ENCODE measurements at places on chromosomes 12 and 14. TPM values are rescaled to one million over a fixed set of nuclear protein-coding genes. Genes with fewer than 3 reads are reported as not detected.
A peak's percentile ranks its signal among the peaks of the same experiment; 100 is the strongest.

DNA sequence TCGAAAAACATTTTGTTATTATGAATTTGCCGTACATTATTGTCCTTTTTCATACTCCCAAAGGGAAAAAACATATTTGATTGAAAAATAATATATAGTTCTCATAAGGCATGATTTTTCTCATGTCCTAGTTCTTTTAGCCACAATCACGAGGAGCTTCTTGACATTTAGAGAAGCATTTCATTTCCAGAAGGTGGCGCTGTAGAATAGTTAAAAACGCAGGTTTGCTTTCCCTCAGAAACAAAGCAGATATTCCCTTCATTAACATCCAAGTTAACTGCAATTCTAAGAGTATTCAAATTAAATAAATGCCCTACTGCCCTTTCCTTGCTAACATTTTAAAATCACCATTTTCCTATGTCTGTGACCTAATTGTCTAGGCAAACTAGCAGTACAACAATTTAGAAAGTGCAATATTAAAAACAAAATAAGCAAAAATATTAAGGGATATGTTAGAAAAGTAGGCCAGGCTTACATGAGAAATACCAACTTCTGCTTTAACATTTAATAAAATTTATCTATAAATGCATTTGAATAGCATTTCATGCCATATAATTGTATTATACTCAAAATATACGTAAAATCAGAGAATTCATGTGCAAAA, 10.9 kb upstream of the PIK3C2G start:
- no peak overlapping the region for H3K4me3 ChIP-seq
- H3K36me3 ChIP-seq, result no peaks in the 10 kb centered on the region
- H3K27ac ChIP-seq, result no peak overlapping the region
- no peaks in the 10 kb centered on the region for H3K27me3 ChIP-seq
- H3K4me1 ChIP-seq, result no peaks in the 10 kb centered on the region

DNA sequence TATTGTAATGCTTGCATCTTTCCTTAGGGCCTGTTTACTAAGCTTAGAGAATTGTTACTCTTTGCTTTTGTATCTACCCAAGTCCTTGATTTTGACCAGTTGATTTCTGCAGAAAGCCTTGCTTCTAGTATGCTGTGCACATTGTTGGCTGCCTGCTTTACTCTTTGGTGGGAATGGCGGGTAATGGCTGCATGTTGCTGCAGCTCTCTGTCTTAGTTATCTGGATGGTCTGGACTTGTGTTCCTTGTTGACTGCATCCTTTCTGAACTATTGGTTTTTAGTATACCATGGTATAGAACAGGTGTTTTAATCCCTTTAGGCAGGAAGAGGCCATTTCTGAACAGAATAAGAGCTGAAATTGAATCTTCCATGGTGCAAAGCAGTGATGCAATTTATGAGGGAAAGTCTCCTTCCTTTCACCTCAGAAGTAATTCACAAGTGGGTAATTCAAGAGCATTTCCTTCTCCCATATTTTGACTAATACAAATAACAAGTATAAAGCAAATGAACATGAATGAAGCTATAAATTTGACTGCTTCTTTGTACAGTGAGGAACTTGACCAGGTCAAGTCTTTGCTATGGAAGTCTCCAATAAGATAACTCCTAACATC, 466.4 kb downstream of the NPAS3 start:
- no peaks in the 10 kb centered on the region for H3K4me1 ChIP-seq
- no peak for DNase-seq
- H3K27ac ChIP-seq, result no peak overlapping the region
- no peaks in the 10 kb centered on the region for H3K27me3 ChIP-seq

EIF2S3B gene
- 0.84 TPM for total RNA-seq

SDS gene
- 1.5 TPM for total RNA-seq

DNA sequence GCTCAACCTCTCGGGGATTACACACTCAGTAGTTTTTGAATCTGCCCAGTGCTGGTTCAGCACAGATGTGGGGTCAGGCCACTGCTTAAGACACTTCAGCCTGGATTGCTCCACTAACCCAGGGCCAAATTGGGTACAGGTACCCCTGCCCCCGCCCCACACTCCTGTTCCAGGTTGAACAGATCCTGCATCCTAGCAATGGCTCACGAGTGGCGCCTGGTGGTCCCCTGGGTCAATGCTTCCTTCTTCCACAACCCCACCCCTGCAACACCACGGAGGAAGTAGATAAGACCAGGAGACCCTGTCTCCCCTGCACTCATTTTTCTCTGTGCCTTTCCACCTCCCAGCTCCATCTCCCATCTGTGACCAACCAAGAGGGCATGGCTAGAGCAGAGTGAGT, 108.4 kb downstream of the ESRRB start:
- no peak overlapping the region for H3K4me3 ChIP-seq
- H3K27me3 ChIP-seq, result no peaks in the 10 kb centered on the region
- no peak for DNase-seq
- no peaks in the 10 kb centered on the region for H3K4me1 ChIP-seq
- no peak overlapping the region for H3K27ac ChIP-seq

KRT74 gene
- total RNA-seq, result not detected

- peaks cover 7% of the 10 kb centered on the region for H3K4me1 ChIP-seq
- H3K36me3 ChIP-seq, result peaks cover 14% of the 10 kb centered on the region
- peak overlapping the region; percentile 92 for H3K27ac ChIP-seq
- DNase-seq, result no peak
- H3K27me3 ChIP-seq, result no peaks in the 10 kb centered on the region
These were observed 1.6 kb downstream of the YARS2 start for GRCh38 chr12:32754111-32754510.

GRCh38 chr14:59305231-59305630, 116.8 kb downstream of the DAAM1 start:
- DNase-seq, result no peak
- no peak overlapping the region for H3K27ac ChIP-seq
- no peak overlapping the region for H3K4me3 ChIP-seq

HOXC12 gene
- total RNA-seq, result not detected

GRCh38 chr12:91171476-91171875, 11.1 kb downstream of the DCN start:
- no peaks in the 10 kb centered on the region for H3K36me3 ChIP-seq
- no peak overlapping the region for H3K4me3 ChIP-seq
- H3K4me1 ChIP-seq, result no peaks in the 10 kb centered on the region
- peak overlapping the region; percentile 82 for H3K27ac ChIP-seq
- peak; percentile 29 for DNase-seq
- no peaks in the 10 kb centered on the region for H3K27me3 ChIP-seq

- DNase-seq, result no peak
- no peaks in the 10 kb centered on the region for H3K27me3 ChIP-seq
- H3K36me3 ChIP-seq, result no peaks in the 10 kb centered on the region
- no peak overlapping the region for H3K4me3 ChIP-seq
- H3K4me1 ChIP-seq, result no peaks in the 10 kb centered on the region
- H3K27ac ChIP-seq, result no peak overlapping the region
These were observed 369.1 kb downstream of the PRKD1 start for GRCh38 chr14:29558516-29558915.

ERGIC2 gene
- total RNA-seq, result 123 TPM

BBOF1 gene
- 2.2 TPM for total RNA-seq

DNA sequence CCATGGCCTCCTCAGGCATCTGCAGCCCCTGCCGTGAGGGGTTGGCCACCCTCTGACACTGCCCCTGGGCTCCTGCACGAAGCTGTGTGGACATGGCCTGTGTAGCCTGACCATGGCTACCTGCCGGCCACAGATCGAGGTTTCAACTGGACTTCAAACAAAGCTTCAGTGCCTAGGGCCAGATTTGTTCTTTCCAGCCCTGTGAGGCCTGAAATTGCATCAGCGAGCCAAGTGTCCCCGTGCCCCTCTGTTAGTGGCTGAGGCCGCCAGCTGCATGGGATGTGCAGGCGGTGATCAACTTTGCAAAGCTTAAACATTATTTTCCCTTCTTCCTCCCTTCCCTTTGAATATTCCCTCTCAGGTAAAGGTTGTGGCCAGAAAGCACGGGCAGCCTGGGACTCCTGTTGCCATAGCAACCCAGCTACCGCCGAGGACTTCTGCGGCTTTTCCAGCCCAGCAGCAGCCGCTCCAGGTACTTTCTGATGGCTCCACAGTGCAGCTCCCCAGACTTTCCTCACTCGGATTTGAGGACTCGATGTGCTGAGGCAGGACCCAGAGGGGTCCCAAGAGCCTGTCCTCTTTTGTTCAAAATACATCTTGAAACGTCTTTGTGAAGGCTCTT, 35.8 kb downstream of the DDX51 start:
- no peaks in the 10 kb centered on the region for H3K27me3 ChIP-seq
- H3K4me3 ChIP-seq, result no peak overlapping the region
- H3K27ac ChIP-seq, result no peak overlapping the region
- DNase-seq, result no peak
- peaks cover 57% of the 10 kb centered on the region for H3K36me3 ChIP-seq
- H3K4me1 ChIP-seq, result no peaks in the 10 kb centered on the region

C14orf180 gene
- 61.8 TPM for total RNA-seq

- DNase-seq, result no peak
- H3K27ac ChIP-seq, result no peak overlapping the region
- H3K27me3 ChIP-seq, result no peaks in the 10 kb centered on the region
- no peak overlapping the region for H3K4me3 ChIP-seq
These were observed 76.0 kb downstream of the PTHLH start for GRCh38 chr12:27896419-27896990.

SDSL gene
- 2.6 TPM for total RNA-seq

DNA sequence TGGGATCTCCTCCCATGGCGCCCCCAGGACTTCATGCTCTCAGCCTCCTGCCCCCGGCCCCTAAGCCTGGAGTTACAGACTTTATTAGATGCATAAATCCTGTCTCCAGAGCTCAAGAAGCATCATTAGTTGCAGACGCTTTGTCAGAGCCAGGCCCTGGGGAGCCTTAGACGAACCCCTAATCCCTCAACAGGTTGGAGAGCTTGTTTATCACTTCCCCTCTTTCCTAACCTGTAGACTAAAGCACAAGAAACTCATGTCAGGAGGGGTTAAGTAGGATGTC, 260 bp upstream of the NPFF start:
- no peak for DNase-seq
- no peak overlapping the region for H3K27ac ChIP-seq
- no peaks in the 10 kb centered on the region for H3K27me3 ChIP-seq

NXPH4 gene
- 2.6 TPM for total RNA-seq

DNA sequence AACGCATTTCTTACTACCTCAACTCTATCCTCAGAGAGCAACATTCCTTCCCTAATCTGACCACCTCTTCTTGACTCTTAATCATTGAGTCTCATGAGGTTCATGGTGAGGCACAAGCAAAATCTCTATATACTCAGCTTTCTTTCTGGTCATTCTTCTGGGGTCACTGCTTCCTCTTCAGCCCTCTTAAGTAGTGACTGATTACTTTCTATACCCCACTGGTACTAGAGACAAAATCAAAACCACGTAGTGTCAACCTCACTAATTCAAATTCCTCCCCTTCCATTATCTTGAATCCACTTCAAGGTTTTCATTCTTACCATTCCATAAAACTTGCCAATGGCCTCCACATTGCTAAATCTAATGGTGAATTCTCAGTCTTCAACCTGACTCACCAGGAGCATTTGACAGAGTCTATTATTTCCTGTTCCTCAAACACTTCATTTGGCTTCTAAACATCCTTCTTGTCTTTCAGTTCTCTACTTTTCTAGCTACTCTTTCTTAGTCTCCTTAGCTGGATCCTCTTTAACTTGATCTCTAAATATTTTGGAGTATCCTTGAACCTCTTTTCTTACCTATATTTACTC, 6.8 kb downstream of the WDHD1 start:
- no peaks in the 10 kb centered on the region for H3K36me3 ChIP-seq
- H3K27ac ChIP-seq, result no peak overlapping the region
- H3K4me3 ChIP-seq, result no peak overlapping the region
- no peaks in the 10 kb centered on the region for H3K4me1 ChIP-seq
- no peak for DNase-seq
- H3K27me3 ChIP-seq, result no peaks in the 10 kb centered on the region

DNA sequence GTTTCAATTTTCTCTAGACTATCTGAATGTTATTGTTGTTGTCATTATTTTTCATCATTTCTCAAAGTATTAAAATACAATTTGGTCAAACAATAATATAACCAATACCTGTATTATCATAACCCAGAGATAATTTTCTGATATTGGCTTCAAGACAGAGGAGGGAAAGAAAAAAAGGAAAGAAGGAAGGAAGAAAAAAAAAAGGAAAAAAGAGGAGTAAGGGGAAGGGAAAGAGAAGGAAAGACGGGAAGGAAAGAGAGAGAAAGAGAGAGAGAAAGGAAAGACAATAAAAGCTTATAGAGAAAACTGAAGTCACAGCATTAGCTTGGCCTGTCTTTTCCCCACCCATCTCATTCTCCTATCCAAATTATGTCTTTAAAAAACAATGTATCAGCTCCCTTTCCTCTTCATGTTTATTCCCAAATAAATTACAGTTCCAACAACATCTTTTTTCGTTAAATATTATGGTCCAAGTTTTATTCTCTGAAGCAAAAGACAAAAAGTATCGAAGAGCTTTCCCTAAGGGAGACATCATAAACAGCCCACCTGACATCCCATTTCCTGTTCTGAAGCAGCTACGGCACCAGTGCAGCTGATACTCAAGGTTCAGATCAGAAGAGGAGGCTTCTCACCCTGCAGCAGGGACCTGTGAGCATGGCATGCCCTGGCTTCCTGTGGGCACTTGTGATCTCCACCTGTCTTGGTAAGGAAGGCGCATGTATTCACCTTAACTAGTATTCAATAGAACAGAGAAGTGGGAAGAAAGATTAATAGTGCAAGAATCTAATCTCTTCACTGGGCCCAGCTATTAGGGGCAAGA, 308.3 kb downstream of the DAD1 start:
- H3K27me3 ChIP-seq, result no peaks in the 10 kb centered on the region
- H3K36me3 ChIP-seq, result no peaks in the 10 kb centered on the region
- H3K4me3 ChIP-seq, result no peak overlapping the region
- H3K4me1 ChIP-seq, result no peaks in the 10 kb centered on the region
- no peak overlapping the region for H3K27ac ChIP-seq

GRCh38 chr12:30961030-30961429, 34.5 kb downstream of the TSPAN11 start:
- no peaks in the 10 kb centered on the region for H3K36me3 ChIP-seq
- no peak for DNase-seq
- H3K27ac ChIP-seq, result no peak overlapping the region
- no peaks in the 10 kb centered on the region for H3K4me1 ChIP-seq
- H3K27me3 ChIP-seq, result no peaks in the 10 kb centered on the region

GRCh38 chr12:22340143-22340542, 5.6 kb upstream of the ST8SIA1 start:
- H3K4me3 ChIP-seq, result no peak overlapping the region
- DNase-seq, result peak; percentile 57
- H3K27ac ChIP-seq, result no peak overlapping the region
- H3K36me3 ChIP-seq, result no peaks in the 10 kb centered on the region
- H3K4me1 ChIP-seq, result no peaks in the 10 kb centered on the region

GRCh38 chr12:32618115-32618514, 61.0 kb upstream of the DNM1L start:
- H3K4me3 ChIP-seq, result no peak overlapping the region
- H3K27ac ChIP-seq, result no peak overlapping the region
- H3K36me3 ChIP-seq, result peaks cover 95% of the 10 kb centered on the region
- no peak for DNase-seq
- H3K4me1 ChIP-seq, result no peaks in the 10 kb centered on the region

Data from heart left ventricle (tissue), 16 donors.